Effector CD4-positive, alpha-beta T cell (primary cell): ENCODE measurements at places on chromosomes 7 and 10.

DNA sequence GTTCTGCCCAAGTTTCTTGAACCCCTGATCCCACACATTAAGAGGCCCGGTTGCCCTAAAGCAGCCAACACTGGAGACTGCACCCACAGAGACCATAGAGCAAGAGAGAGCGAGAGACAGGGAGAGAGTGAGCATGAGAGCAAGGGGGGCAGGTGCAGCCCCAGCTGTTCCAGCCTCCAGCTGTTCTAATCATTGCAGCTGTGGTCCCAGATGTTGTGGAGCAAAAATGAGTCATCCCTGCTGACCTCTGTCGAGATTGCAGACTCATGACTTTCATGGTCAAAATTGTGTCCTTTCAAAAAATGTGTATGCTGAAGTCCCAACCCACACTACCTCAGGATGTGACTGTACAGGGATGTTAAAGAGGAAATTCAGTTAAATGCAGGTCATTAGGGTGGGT lies 143.9 kb upstream of the FRMD4A start:
- no peak for DNase-seq

DNA sequence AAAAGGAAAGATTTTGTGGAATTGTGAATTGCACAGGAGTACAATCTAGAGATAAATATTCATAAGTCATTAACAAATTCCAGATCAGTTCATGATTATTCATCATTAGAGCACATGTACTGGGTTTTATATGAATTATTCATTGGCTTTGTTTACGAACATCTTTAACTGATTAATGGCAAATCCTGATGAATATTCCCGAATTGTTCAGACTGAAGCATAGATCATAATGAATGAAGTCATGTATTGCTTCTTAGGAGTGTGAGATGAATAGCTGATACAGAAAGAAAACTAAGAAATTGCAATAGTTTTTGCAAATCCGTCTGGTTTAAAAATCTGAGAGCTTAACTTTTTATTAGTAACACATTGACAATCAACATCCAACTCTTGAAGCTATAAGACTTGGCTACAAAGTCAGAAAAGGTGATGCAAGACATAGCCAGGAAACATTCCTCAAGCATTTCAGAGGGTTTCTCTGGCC lies 183.6 kb upstream of the DGKB start:
- no peak for DNase-seq

- no peak for DNase-seq
These were observed 550 bp upstream of the PLAU start for GRCh38 chr10:73910401-73910763.

GRCh38 chr7:14905764-14906163 lies 3.2 kb upstream of the DGKB start:
- no peak for DNase-seq
